Epithelial cell of prostate (primary cell): ENCODE measurements at places on chromosomes 16 and 17.

GRCh38 chr16:50676684-50677225 is 4.4 kb downstream of the SNX20 start:
- no peak for DNase-seq

GRCh38 chr16:20875355-20875650 is 24.9 kb downstream of the DCUN1D3 start:
- DNase-seq: no peak

DNA sequence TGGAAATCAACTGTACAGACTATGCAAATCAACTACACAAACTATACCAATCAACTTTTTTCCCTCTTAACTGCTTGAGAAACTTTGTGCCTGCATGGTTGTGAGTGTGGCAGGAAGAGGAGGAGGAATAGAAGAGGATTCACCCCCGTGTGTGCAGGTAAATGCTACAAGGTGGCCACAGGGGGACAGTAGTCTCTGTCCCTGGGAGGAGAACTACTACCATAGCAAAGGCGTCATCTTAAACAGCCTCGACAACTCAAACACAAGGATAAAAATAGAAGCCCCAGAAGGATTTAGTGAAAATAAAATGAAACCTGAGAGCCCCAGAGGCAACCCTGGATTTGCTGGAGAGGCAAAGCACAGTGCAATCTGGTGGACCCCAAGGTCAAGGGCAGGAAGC is 199.5 kb upstream of the DYNLRB2 start:
- no peak for DNase-seq

DNA sequence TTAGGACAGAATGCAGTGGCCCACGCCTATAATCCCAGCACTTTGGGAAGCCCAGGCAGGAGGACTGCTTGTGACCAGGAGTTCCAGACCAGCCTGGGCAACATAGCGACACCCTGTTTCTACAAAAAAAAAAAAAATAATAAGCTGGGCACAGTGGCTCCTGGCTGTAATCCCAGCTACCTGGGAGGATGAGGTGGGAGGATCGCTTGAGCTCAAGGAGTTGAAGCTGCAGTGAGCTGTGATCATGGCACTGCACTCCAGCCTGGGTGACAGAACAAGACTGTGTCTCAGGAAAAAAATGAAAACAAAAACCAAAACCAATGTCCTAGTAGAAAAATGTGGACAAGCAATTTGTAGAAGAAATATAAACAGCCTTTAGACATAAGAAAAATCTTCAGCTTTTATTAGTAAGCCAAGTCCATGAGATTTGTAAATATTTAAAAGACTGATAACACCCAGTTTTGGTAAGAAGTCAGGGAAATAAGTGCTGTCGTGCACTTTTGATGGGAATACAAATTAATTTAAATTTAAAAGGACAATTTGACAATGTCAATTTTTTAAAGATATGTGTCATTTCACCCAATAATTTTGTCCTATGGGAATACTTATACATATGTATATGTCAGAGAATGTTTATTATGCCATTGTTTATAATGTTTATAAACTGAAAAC is 11.1 kb downstream of the SCPEP1 start:
- DNase-seq: no peak

DNA sequence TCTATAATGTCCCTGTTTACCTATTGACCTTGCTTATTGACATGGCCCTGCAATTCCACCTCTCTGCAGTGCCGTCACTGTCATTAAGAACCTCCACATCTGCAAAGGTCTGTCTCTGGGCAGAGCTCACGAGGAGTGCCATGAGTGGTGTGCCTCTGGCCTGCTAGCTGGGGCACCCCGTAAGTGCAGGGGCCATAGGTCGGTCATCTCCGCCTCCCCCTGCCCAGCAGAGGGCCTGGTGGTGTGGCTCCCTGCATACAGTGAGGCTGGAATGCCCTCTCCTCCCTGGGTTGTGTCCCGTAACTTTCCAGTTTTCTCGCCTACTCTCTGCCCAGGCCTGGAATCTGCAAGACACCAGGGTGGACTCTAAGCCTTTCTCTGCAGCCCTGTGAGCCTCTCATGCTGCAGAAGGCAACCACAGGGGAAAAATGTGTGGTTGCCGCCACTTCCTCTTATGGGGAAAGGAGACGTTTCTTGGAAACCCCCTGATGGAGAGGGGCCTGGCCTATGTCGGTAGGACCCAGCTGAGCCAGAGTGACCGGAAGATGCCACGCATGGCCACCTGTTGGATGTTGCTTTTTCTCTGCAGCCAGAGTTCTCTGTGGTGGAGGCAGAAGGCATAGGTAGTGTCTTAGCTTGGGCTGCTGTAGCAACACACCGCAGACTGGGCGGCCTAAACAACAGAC is 2.7 kb upstream of the SNX20 start:
- DNase-seq: no peak
